Activated CD8-positive, alpha-beta memory T cell treated with anti-CD3 and anti-CD28 coated beads, Interleukin-2, amount 10 ng/mL, durations not matched to agents 7 days and 5 days (primary cell): ENCODE measurements at places on chromosomes 1 and 21. TPM values are rescaled to one million over a fixed set of nuclear protein-coding genes. Genes with fewer than 3 reads are reported as not detected.

DNA sequence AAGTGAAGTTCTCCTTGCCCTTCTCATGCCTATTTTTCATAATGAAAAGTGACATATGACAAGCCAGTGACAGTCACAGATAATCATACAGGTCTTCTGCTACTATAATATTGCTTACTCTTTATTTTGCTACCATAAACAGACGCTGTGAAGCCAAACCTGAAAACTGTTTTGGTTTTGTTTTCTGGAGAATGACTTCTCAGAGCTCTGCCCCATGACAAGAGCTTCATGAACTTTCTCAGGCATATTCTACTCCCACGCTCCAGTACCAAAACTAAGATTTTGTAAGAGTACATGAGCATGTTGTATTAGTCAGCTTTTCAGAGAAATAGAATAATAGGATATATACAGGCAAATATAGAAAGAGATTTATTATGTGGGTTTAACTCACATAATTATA lies 64.3 kb upstream of the VTCN1 start:
- H3K4me1 ChIP-seq: no peaks in the 10 kb centered on the region
- peaks cover 7% of the 10 kb centered on the region for H3K27me3 ChIP-seq
- no peak for DNase-seq
- H3K4me3 ChIP-seq: no peak overlapping the region
- no peak overlapping the region for H3K27ac ChIP-seq

- no peaks in the 10 kb centered on the region for H3K36me3 ChIP-seq
- no peaks in the 10 kb centered on the region for H3K4me1 ChIP-seq
- no peak overlapping the region for H3K27ac ChIP-seq
- no peaks in the 10 kb centered on the region for H3K27me3 ChIP-seq
- no peak for DNase-seq
- no peak overlapping the region for H3K4me3 ChIP-seq
These were observed 240.6 kb downstream of the NCAM2 start for GRCh38 chr21:21238629-21239400.

Gene BPNT1
- 27.7 TPM for total RNA-seq

Gene NUDT4B
- total RNA-seq: 0.84 TPM

Gene B3GALT2
- 2.5 TPM for total RNA-seq
